Frontal cortex (tissue), 4 donors: ENCODE measurements at places on chromosomes 16 and 17. TPM values are rescaled to one million over a fixed set of nuclear protein-coding genes. Genes with fewer than 3 reads are reported as not detected.

Gene EFNB3
- 17.5 TPM for total RNA-seq

Gene OTOP2
- total RNA-seq: not detected

Gene TEKT3
- total RNA-seq: 1.2 TPM

Gene UNC45B
- under 0.01 TPM for total RNA-seq

Gene TOX3
- 18.8 TPM for total RNA-seq

Gene CHST4
- not detected for total RNA-seq

Gene TBKBP1
- total RNA-seq: 13.9 TPM

Gene ST6GALNAC1
- 0.82 TPM for total RNA-seq

Gene TERB1
- 0.41 TPM for total RNA-seq

Gene SLC38A8
- total RNA-seq: not detected

Gene PRAC1
- not detected for total RNA-seq

Gene SLC47A1
- 4.9 TPM for total RNA-seq

Gene CDRT15L2
- not detected for total RNA-seq

Gene CES4A
- total RNA-seq: 9.0 TPM

Gene FSCN2
- 4.9 TPM for total RNA-seq

Gene IGFALS
- total RNA-seq: under 0.01 TPM

Gene RNU2-1
- total RNA-seq: not detected

Gene ATP6V0C
- 10.6 TPM for total RNA-seq

Gene CLDN6
- total RNA-seq: 0.41 TPM

Gene ZFHX3
- 4.9 TPM for total RNA-seq

Gene KRT27
- total RNA-seq: not detected

Gene CCL1
- not detected for total RNA-seq

Gene DPEP1
- 2.4 TPM for total RNA-seq

Gene SMG6
- total RNA-seq: 17.5 TPM

Gene SLC12A3
- total RNA-seq: not detected

Gene ABI3
- total RNA-seq: 0.41 TPM

Gene BAHCC1
- 5.7 TPM for total RNA-seq

Gene UBFD1
- total RNA-seq: 53.0 TPM

Gene TMEM220
- total RNA-seq: 1.2 TPM

Gene NPB
- total RNA-seq: 1.2 TPM

Gene CLEC18A
- 0.82 TPM for total RNA-seq

Gene MAF
- total RNA-seq: 15.9 TPM

Gene MYBBP1A
- total RNA-seq: 30.2 TPM

Gene IGF2BP1
- 0.82 TPM for total RNA-seq

Gene C16orf89
- 3.3 TPM for total RNA-seq

Gene ZNRF1
- 19.2 TPM for total RNA-seq

Gene NXPH3
- 7.7 TPM for total RNA-seq

Gene AOC3
- 0.41 TPM for total RNA-seq

Gene ADAP2
- total RNA-seq: 4.1 TPM

Gene PLD6
- total RNA-seq: 8.6 TPM

Gene EFCAB5
- 2.9 TPM for total RNA-seq

Gene SULT1A3
- 5.3 TPM for total RNA-seq

Gene TIGD7
- 22.0 TPM for total RNA-seq

Gene GPR142
- not detected for total RNA-seq

Gene TBC1D28
- total RNA-seq: under 0.01 TPM

Gene TK1
- 3.7 TPM for total RNA-seq

Gene SMIM36
- total RNA-seq: not detected

Gene PPP1R1B
- 27.3 TPM for total RNA-seq

Gene ACBD4
- 2.4 TPM for total RNA-seq

Gene NUPR1
- under 0.01 TPM for total RNA-seq

Gene ZNF423
- total RNA-seq: 7.3 TPM

Gene CMTM4
- 51.0 TPM for total RNA-seq

Gene CCL5
- not detected for total RNA-seq
